Spleen (tissue), 13 donors: ENCODE measurements at places on chromosomes 13 and 19. TPM values are rescaled to one million over a fixed set of nuclear protein-coding genes. Genes with fewer than 3 reads are reported as not detected.

PRX gene
- 1.7 TPM for total RNA-seq

- DNase-seq: no peak
Measured at GRCh38 chr13:30704596-30704995, 30.7 kb upstream of the ALOX5AP start.

DNA sequence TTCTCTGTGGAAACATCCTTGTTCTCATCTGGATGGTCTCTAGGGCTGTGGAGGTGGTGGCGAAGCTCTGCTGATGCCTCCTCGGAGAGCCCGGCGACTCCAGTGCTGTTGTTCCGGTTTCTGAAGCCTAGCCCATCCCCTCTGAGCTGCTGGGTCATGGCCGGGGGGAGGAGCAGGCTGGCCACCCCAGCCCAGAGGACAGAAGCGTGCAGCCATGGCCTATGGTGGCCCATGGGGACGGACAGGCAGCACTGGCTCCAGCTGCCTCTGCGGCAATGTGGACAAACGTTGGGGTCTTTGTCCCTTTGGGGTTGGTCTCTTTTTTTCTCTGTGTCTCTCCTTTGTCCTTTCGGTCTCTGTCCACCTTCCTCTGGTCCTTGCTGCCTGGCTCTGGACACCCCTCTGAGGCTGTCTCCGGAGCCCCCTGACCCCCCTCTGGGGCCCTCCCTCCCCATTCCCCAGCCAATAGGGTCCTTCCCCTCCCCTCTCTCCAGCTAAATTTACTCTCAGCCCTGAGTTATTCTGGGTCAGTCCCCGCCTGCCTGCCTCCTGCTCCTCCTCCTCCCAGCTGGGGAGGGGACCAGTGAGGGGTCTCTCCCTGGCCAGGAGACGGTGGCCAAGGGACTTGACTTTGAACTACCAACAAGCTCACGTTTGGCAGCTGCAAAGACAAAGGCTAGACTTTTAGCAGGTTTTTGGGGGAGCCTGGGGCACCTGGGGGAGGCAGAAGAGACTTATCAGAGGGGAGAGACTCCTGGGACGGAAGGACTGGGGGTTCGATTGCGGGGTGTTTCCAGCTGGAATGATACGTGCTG is at the start of gene HRC:
Gene HRC, minus strand, starts transcription at position 392 of the 815 bp plus-strand sequence. Its CDS starts 159 bp downstream, at position 233.
- DNase-seq: no peak

F10 gene
- 1.6 TPM for total RNA-seq

DNA sequence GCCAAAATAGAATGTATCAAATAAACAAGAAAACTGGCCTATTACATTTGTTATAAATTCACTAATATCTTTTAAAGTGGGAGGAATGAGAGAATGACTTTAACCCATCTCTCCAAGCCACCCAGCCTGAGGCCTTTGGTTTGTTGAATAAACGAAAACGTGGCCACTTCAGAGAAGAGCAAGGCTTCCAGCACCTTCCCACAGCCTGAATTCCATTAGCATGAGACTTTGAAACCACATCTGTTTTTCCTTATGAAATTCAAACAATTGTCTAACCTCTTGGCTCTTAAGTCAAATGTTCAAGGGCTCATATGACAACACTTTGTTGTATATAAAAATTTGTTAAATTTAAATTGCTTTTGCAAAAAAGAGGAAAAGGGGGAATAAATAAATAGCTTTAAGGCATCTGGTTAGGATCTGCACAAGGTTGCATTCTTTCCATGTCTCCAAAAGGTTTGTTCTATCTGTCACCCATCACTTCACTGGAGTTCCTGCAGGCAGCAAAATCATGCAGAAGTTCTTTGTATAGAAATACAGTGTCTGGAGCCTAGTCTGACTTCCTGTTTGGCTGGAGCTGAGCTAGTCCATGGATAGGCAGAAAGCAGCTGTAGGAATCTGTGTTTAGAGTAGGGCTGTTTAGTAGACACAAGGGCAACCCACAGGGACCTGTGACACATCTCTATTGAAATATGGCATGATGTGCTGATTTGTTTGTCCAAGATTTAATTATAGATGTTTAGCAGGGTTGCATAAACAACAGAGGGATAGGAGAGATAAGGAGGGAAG is 502.3 kb downstream of the KCTD12 start:
- no peak for DNase-seq

GRCh38 chr13:59384154-59384553 is 779.6 kb downstream of the DIAPH3 start:
- no peak for DNase-seq
